Heart right ventricle (tissue), 16 donors: ENCODE measurements at places on chromosomes 6 and 20. TPM values are rescaled to one million over a fixed set of nuclear protein-coding genes. Genes with fewer than 3 reads are reported as not detected.

- DNase-seq = no peak
These were observed 36.7 kb downstream of the RALY start for GRCh38 chr20:34030456-34030855.

DNA sequence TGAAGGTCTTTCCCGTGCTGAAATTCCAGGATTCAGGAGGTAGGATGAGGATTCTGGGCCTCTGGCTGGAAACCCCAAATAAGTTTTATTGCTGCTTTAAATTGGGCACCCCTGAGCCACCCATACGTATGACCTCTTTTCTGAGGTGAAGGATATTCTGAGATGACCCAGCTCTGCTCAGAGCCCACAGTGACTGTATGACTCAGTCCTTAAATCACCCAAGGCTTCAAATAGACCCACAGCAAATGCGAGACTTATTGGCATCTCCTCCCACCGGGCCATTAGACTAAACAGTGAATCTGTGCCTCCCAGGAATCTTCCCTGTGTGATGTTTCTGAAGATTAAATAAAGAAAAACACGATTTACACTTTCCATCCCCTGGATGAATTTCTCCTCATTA is 9.5 kb downstream of the SIRPG start:
- DNase-seq = no peak

DNA sequence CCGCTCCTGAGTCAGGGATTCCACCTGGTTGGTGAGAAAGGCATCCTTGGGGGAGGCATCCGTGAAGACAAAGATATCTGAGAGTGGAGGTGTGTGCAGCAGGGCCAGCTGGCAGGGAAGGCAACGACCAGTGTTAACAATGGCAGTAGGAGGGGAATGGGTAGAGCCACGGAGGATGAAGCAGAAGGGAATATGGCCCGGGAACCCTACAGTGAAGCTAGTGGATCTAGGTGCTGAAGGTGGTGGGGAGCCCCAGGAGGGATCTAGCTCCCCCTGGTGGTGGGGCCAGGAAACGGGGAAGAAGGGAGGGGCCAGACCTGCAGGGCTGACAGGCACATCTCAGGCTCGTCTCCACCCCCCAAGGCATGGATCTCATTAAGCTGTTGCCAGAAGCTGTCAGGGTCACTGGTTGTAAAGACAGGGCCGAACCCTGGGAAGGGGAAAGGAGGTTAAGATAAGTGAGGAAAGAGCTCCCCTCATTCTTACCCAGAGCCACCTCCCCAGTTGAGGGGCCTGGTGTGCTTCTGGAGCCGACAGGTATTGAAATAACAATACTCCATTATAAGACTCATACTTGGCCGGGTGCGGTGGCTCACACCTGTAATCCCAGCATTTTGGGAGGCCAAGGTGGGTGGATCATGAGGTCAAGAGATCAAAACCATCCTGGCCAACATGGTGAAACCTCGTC is 7.3 kb downstream of the VWA7 start:
- DNase-seq = peak; percentile 76

DNA sequence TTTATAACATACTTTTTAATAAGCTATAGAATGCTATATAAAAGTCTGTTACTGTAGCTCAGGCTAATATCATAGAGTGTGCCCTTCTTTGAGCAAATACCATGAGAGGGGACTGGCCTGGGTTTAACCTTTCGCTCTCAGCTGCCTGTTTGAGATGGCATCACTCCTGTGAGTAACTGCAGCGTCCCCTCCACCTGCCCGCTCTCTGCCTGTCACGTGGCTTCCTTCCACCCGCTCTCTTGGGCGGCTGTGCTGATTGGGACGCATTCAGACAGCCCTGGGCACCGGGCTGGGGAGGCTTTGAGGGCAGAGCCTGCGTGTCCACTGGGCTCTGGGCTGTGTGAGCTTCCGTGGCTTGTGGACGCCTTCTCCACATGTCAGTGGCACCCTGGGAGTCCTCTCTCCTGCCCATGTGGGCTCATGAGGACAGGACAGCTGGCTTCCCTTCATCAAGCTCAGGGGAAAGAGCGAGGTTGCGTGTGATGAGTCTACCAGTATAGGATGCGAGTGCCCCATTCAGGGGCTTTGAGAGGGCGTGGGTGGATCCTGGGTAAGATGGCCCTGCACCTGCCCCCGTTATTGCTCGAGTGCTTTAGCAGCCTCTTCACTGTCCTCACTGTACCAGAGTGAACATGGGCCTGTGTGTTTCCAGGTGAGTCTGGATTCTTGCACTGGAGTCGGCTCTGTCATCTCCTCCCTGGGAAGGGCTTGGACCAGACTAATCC is 10.7 kb upstream of the C20orf204 start:
- DNase-seq = no peak

DNA sequence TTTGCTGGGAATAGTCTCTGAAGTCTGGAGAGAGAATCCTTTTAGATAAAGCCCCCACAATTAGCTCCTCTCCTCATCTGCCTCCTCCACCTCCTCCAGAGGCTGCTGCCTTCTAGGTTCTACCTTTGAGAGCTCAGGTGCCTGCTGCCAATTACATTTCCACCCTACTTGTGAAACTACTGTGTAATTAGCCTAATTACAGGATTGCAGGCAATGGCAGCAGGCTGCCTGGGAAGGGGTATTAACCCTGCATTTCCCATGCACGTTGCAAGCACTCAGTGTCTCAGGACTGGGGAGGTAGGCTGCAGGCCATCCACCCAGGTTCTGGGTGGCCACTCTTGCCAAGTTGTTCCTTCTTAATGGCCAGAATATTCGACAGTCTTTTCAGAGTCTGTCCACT is 215.6 kb upstream of the ZNF217 start:
- DNase-seq = no peak

- DNase-seq = no peak
These were observed 9.6 kb upstream of the PLG start for GRCh38 chr6:160692369-160692959.

DNA sequence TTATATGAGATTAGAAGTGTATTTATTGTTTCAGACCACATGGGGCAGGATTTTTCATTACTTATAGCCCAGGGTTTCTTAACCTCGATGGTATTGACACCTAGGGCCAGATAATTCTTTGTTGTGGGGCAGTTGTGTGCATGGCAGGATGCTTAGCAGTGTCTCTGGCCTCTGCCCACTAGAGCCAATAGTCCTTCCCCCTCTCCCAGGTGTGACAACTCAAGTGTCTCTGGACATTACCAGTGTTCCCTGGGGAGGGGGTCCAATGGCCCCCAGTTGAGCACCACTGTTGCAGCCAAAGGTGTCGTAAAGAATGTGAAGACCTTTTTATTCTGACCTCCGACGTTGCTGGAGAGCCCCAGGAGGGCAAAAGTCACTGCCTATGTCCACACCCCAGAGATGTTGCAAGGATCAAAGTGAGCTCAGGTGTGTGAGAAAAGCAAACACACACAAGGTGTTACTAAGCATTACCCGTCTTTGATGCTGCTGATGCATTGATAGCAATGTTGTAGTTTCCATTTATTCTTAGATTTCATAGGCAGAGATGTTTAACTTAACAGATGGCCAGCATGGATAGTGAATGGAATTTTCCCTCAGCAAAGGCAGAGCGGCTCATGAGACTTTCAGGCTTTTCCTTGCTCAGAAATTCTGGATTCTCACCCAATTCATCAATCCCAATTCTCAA is 22.2 kb downstream of the BANF2 start:
- DNase-seq = no peak

DNA sequence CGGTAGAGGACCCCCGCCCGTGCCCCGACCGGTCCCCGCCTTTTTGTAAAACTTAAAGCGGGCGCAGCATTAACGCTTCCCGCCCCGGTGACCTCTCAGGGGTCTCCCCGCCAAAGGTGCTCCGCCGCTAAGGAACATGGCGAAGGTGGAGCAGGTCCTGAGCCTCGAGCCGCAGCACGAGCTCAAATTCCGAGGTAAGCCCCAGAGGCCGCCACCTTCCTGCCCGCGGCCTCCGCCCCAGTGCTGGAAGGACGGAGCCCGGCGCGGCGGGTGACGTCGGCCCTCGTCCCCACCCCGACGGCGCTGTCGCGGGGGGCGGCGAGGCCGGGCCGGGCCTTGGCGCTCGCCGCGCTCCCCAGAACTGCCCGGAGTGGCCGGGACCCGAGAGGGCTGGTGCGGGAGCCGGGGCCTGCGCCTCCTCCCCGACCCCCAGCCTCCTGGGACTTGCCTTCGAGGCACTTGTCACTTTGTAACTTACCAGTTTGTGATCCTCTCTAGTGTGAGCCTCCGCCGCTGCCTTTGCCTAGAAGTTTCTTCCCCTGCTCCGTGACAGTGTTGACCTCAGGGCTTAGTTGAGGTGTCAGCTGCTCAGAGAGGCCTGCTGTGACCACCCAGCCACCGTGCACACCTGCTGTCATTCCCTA is 417 bp downstream of the VAPB start:
- no peak for DNase-seq

DNA sequence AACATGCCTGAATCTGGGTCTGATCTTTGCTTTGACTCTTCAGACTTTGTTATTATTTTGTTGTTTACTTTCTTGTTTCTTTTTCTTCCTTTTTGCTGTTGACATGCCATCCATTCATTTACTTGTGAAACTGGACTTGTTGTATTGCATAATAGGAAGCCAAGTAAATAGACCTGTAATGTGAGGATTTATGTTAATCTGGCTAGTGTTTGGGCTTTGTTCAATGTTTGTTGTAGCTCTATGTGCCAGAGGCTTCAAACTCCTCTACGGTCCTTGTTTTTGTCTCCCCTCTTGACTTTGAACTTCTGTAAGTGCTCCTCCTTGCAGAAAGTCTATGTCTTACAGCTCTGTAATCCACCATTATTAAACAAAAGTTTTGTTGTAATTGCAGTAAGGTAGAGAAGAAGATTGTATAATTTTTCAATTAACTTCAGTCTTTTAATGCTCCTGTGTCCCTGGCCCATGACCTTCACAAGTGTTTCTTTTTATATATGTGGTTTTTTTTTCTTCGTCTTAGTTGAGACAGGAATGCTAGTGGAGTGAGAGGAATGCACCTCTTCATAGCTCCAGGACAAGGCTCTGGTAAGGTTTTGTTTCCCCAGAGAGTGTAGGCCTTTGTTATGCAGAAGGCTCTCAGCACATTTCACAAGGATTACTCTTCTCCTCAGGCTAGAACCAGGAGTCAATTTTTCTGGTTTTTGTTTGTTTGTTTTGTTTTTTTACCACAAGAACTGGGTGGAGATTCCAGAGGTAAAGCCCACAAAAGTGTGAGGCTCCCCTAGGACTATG is 1061.8 kb upstream of the CITED2 start:
- no peak for DNase-seq

DNA sequence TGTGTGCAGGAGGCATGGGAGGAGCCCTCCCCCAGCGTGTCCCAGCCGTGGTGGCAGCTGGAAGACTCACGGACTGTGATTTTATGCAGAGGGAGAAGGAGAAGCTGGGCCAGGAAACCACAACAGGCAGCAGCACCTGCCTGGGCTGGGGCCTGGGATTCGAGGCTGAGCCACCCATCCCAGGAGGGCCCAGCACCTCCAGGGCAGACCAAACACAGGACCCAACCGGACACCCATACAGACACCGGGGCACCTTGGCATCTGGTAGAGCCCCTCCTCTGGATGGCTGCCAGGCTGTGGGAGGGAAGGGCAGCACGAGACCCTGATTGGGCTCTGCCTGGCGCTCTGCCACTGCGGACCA is 41.7 kb upstream of the CHRNA4 start:
- DNase-seq = no peak

DNA sequence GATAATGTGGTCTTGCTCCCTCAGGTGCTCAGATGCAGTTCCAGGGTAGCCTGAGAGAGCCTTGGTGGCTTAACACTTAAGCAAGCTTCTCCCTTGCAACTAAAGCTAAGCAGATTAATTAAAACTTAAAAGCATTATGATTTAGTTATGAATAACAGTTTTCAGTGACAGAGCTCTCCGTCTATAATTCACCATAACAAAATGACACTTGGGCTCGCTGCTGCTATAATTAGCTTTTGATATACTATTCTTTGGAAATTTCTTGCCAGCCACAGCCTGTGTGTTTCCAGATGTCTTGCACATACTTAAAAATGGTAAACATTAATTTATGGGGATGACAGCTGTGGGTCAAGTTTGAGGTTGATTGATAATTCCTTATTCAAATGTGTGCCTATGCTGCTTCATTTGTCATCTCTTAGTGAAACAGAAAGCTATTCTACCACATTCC is 380.5 kb downstream of the TFAP2B start:
- DNase-seq = no peak

DNA sequence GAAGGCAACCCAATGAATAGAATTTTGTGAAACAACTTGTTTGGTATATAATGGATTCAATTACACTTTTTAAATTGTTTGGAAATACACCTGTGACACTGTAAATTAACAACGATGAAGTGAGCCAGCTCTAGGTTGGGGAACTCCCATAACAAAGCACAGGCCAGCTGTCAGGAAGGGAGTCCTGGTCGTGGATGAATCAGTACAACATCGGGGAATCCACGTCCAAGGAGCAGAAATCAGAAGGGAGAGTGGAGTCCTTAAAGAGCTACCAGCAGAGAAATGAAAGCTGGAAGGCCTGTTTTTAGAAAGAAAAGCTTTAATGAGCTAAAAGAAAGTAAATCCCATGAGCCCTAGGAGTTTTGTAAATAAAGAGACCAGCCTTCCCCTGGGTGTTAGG is 223.1 kb upstream of the SLC35B3 start:
- no peak for DNase-seq

- DNase-seq = no peak
These were observed 222.0 kb upstream of the FOXQ1 start for GRCh38 chr6:1089859-1090258.

- no peak for DNase-seq
These were observed at the start of gene DCDC2 for GRCh38 chr6:24357336-24358218. Gene DCDC2 (minus strand): TSS chr6:24358059. CDS start chr6:24357750, 309 bp downstream.

GRCh38 chr6:87498048-87498447 is 25.3 kb downstream of the SLC35A1 start:
- no peak for DNase-seq

DNA sequence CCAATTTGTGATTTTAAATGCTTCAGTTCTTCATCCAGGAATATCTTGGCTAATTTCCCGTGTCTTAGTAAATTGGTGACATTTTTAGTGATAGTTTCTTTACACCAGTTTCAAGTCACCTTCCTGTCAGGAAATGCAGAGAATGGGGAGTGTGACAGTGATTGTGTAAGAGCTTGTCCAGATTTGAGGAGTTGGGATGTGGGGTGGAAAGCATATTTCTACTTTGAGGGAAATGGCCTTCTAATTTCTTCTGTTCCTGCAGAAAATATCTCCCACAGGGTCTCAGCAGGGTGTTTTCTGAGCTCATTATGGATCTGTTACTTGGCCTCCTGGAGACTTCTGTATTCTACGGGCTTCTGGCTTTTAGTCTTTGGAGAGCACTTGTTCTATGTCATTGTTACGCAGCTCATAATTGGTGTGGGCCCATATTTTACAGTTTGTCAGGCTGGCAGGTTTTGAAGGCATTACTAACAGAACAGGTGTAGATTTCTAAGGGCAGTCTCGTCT is 65.6 kb downstream of the TMEM200A start:
- DNase-seq = no peak

FILIP1 gene
- 73.2 TPM for polyA plus RNA-seq

LPA gene
- polyA plus RNA-seq = not detected

HNF4A gene
- polyA plus RNA-seq = under 0.01 TPM

DEFB125 gene
- not detected for polyA plus RNA-seq

GABRR1 gene
- polyA plus RNA-seq = 0.01 TPM

LY6G5C gene
- polyA plus RNA-seq = 2.6 TPM

VGLL2 gene
- polyA plus RNA-seq = 0.29 TPM

SMPD2 gene
- polyA plus RNA-seq = 8.9 TPM

MYBL2 gene
- polyA plus RNA-seq = 0.17 TPM
